ENCODE measurements at places on chromosomes 3 and 15.

DNA sequence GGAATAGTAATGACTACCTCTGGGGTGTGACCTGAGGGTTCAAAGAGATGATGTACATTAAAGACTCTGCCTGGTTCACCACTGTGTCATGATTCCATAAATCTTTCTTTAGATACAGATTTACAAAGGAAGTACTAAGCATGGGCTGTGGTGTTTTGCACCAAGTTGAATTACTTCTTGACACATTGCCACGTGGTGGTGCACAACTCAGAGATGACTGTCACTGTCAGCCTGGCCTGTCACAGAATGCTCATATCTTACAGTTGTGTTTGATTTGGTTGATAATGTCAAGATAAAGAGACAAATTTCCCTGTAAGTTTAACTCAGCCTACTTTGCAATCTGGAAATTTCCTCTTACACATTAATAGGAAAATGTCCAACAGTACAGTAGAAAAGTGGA lies 3.2 kb downstream of the CTDSPL start:
- DNase-seq: no peak

GRCh38 chr3:177037241-177037640 lies 160.0 kb downstream of the TBL1XR1 start:
- DNase-seq: no peak

DNA sequence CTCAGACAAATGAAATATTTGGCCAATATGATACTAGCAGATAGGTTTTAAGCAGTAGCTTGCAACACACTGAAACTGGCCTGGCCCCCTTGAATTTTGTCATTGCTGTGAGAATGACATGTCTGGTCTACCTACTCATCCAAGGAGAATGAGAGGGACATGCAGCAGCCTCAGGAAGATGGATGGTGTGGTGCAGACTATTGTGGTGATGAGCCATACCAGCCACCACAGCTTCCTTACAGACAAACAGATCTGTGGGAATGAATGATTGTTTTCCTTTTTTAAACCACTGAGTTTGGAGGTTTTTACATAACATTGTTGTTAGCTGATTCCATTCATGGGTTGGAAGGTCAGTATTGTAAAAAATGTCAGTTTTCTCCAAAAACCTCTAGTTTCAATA lies 133.7 kb upstream of the POU1F1 start:
- DNase-seq: no peak

DNA sequence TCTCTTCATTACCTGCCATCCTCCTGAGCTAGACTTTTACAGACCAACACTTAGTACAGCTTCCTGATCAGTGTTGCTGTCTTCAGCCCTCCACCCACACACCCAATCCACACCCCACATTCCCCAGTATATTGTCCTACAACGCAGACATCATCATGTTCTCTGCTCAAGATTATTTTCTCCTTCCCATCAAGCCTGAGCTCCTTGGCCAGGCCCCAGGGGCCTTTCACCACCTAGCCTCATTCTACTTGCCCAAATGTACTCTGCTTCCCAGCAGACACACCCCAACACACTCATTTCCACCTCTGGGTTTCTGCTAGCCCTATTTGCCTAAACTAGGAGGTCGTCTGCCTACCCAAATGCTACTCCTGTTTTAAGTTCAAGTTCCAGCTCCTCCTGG lies 37.0 kb downstream of the DAPK2 start:
- DNase-seq: no peak

Data from D721Med (cell line).